ENCODE measurements at places on chromosomes 2 and 18.

DNA sequence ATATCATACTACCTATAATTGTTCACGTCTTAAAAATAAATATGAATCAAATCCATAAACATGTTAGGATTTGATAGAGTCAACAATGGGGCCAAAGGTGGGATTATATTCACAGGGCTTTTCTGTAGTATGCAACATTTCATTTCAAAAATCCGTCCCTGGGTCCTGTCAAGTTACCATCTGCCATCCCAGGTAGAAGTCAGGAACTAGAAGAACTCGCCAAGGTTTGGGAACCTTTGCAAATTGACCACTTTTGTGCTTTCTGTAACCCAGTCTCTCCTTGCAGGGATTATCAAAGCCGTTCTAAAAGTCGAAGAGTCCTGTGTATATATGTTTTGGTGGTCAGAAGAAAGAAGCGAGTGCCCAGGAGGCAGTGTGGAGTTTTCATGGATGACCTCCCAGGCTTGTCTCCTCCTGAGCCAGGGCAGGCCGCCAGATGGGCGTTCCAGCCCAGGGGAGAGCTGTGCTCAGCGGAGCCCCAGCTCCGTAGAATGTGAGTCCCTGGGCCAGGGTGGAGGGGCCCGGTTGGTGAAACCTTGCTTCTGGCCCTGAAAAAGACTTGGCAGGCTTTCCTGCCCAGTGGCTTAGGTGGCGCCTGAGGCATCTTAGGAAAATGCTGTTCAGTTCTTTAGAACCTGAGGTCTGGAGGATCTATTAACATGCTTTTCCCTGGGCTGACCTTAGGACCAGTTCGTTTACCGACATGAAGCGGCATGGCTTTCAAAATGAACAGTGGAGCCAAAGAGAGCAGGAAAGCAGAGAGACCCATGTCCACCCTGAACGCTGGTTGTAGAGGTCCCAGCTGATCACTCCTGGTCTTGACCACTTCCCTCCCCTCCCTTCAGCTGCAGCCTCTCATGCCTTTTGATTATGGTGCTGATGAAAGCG is 69.2 kb downstream of the LONRF2 start:
- DNase-seq, result no peak

- no peak for DNase-seq
These were observed 241.6 kb downstream of the RPIA start for GRCh38 chr2:88933091-88933490.

DNA sequence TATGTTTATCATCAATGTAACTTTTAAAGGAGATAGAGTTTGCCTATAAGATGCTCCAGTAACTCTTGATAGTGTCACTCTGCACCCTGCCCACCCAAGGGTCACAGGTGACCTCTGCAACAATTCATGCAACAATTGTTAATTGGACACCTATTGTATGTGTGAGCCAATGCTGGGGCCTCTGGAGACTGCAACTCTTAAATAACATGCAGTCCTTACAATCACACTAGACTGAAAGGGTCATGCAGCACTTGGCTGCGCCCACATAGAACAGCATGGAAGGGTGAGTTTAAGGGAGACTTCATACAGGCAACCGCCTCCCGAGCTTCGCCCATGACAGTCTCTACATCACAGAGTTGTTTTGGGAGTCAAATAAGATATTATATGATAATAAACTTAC is 137.1 kb upstream of the TWIST2 start:
- no peak for DNase-seq

- DNase-seq, result no peak
These were observed 67.8 kb upstream of the EPAS1 start for GRCh38 chr2:46229134-46230063.

DNA sequence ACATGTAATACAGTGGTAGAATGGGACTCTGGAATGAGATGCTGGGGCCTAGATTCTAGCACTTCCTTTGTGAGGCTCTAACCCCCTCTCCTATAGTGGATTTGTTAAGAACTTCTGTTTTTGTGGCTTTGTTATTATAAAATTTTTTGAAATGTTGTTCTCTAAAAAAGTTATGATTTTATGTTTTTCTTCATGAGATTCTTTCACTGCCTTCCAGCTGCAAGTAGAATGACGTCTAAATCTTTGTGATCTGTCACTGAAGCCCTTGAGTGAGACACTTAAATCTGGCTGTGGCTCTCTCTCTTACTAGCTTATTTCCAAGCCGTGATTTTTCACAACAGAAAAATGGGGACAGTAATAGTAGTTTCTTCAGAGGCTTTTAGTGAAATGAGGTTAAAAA is 1.6 kb downstream of the CASP8 start:
- DNase-seq, result no peak

GRCh38 chr2:173990245-173990644 is 25.1 kb upstream of the SP3 start:
- DNase-seq, result no peak

DNA sequence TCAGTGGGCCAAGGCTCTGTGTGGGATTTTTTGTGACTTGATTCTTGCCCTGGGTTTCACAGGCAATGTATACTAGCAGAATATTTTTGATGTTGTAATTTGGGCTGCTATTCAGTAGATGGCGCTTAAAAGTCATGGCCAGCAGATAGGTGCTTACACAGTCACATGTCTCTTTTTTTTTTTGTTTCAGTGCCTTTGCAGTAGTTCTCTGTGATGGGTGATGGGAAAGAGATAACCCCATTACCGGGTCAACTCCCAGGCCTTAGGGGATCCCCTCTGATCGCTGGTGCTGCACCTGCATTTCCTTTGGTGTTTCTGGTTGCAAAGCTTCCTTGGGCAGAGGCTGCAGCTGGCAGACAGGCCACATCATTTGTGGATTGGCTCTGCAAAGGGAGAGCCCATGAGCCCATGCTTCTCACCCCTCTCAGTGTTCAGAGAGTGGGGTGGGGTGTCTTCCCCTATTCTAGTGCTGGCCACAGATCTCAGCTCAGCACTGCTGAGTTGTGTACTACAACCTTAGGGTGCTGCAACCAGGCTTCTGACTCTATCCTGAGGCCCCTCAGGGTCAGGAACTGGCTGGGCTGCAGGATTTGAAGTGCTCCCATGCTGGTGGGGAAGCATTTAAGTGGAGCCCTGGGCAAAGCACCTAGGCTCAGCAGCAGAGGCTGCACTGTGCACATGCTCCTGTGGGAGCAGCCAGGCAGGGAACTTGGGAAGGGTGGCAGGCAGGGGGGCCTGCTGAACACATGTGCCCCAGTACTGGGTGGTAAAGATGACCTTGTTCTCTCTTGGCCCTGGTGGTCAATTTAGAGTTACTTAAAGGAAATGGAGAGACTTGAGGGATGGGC is 219.8 kb upstream of the SPHKAP start:
- DNase-seq, result no peak

DNA sequence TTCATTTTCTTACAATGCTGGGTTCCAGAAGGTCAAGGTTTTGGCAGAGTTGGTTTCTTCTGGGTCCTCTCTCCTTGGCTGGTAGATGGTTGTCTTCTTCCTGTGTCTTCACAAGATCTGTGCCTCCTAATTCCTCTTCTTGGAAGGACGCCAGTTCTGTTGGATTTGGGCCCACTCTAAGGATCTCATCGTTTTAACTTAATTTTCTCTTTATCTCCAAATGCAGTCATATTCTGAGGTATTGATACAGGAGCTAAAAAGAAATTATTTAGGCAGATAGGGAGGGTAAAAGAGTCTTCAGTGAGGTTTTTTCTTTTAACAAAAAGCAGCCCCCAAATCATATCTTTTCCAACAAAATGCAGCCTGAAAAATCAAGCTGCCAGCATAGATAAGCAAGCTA is 998.4 kb downstream of the SOCS6 start:
- DNase-seq, result no peak

DNA sequence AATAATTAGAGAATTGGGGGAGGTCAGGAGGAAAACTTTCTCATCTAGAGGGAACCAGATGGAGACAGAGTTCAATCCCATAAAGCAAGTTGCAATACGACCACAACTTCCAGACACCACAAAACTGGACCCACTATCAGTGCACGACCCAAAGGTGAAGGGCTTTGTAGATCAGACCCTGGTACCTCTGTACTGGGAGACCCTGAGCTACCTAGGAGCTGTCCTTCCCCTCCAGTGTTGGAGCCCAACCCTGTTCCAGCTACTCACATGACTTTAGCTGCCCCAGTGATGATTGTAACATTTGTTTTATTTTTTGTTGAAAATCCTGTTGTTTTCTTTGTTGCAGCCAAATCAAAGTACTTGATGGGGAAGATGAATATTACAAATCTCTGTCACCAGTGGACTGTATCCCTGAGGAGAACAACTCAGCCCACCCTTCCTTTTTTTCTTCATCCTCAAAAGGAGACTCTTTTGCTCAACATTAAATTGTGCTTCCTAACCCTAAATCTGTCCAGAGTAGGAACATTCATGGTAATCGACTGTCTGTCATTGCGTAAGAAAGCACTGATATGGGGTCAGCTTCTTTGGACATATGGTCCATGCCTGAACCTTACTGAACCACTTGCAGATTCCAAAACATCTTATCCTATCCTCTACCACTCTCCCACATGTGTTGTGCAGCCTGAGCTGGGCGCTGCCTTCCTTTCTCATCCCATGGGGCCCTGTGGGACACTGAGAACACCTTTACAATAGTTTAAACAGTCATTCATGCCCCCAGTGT is 62.3 kb upstream of the SP5 start:
- no peak for DNase-seq

DNA sequence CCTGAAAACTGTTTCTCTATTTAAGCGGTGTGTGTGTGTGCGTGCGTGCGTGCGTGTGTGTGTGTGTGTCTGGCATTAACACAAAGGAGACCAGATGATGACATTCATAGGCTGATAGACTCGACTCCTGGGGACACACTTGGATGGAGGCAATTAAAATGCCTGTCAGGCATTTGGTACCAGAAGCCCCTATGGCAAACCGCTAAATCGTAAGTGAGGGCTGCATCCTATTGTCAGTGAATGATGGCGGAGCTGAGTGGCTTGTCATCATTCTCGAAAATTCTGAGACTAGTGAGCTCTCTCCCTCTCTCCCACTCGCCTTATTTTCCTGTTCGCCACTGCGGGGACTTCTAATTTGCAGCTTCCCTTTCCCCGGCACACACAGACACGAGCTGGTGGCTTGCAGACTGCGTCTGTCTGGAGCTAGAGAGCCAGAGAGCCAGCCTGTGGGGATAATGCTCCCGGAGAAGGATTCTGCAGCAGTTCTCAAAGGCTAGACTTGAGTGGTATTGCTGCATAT is 155.4 kb downstream of the MAP2 start:
- DNase-seq, result no peak

DNA sequence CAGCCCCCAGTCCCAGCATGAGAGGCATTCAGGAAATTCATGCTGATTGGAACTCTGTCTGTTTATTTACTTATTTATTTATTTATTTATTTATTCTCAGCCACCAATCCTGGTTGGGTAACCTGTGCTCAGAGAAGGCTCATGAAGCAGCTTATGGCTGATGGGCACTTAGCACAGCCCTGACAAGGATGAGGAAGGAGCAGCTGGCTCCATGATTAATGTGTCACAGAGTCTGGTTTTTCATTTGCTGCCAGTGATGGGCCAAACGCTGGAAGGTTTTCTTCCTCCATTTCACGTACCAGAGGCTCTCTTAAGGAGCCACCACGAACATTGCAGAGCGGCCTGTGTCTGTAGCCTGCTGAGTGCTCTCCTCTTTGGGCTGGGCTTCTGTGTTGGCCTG is 28.3 kb upstream of the KCNS3 start:
- no peak for DNase-seq

- DNase-seq, result no peak
These were observed 52.1 kb downstream of the VIL1 start for GRCh38 chr2:218471036-218471435.

DNA sequence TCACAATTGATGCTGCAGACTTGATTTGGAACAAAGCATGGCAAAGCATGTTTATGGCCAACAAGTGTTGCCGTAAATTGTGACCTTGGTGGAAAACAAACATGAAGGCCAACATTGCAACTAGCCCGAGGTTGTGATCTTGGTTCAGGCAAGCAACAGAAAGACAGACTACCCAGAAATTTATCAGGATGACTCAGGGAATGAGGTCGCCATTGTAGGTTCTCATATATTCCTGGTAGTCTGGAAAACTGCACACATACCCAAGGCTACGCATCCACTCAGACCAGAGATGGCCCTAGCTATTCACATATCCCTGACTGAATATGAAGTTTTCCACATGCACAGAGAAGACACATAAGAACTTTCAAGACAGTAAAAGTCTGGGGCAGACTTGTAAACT is 30.1 kb downstream of the CYP1B1 start:
- DNase-seq, result no peak

DNA sequence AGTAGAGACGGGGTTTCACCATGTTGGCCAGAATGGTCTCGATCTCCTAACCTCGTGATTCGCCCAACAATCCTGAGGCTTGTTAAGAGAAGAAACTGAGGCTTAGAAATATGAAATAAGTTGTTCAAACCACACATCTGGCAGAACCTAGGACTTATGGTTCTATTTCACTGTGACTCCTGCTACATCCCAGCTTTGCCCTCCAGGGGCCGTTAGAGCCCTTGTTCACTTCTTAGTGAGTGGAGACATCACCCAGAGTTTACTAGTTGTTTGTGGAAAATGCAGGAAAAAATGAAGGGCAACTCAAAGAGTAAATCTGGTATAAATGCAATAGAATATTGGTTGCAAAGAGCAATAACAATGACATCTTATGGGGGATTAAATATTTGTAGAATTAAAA is 43.9 kb downstream of the MARCHF4 start:
- no peak for DNase-seq

DNA sequence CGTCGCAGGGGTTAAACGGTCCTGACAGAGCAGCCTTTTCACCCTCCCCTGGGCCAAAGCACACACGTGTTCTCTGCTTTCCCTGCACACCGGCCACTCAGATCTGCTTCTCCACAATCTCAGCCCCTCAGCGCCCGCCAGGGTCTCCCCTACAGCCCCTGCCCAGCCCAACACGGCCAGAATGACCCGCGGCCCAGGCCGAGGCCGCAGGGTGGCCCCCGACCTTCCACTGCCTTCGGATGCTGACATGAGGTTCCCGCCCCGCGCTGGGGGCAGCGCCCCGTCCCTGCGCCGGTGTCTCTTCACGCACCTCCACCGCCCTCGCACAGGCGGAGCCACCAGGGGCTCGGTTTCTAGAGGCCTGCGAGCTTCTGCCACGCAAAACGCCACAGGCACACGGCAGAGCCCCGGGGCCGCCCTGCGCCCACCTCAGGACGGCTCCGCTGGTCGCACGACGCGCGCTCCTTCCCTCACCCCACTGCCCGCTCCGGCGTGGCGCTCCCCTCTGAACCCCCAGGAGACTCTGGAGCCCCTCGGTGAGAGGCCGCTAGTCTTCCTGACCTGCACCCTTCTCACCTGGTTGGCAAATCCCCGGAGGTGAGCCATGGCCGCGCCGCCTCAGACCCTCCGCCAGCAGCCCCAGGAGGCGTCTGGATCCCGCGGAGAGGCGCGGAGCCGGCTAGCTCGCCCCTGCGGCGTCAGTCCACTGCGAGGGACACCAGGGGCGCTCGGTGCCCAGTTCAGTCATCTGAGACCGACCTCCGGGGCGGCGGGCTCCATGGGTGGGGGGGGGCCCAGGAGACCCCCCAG is 749 bp downstream of the STK25 start:
- no peak for DNase-seq

DNA sequence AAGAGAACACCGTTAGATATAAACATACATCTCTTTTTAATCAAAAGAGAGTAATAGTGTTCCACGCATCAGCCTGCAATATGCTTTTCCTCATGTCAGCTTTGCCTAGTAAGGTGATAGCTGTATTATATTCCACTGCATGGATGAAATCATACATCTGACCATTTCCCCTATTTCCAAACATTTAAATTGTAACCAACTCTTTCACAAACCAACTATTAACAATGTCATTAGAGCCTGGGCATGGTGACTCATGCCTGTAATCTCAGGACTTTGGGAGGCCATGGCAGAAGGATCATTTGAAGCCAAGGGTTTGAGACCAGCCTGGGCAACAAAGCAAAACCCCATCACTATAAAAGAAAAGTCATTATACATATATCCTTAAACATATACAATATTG is 284.8 kb downstream of the BCL11A start:
- DNase-seq, result no peak

- no peak for DNase-seq
These were observed 491.3 kb upstream of the DCC start for GRCh38 chr18:51848702-51849101.
